ENCODE measurements at places on chromosomes 7 and 10.

DNA sequence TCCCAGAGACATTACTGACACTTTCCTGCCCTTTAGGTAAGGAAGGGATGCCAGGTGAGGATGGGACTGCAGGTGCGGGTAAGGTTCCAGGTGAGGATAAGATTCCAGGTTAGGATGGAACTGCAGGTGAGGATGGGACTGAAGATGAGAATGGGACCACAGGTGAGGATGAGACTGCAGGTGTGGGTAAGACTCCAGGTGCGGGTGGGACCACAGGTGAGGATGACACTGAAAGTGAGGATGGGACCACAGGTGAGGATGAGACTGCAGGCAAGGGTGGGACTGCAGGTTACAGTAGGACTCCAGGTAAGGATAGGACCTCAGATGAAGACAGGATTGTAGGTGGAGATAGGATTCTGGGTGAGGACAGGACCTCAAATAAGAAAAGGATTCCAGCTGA lies 322.3 kb downstream of the WDR37 start:
- H3K36me3 ChIP-seq, result no peaks in the 10 kb centered on the region
- H3K27me3 ChIP-seq, result peaks cover 37% of the 10 kb centered on the region
- no peak overlapping the region for H3K27ac ChIP-seq
- H3K4me1 ChIP-seq, result no peaks in the 10 kb centered on the region
- H3K4me3 ChIP-seq, result no peak overlapping the region
- no peak for DNase-seq

GRCh38 chr7:116999311-116999710 lies 46.0 kb downstream of the ST7 start:
- H3K4me1 ChIP-seq, result no peaks in the 10 kb centered on the region
- no peak overlapping the region for H3K4me3 ChIP-seq
- no peaks in the 10 kb centered on the region for H3K36me3 ChIP-seq
- no peak overlapping the region for H3K27ac ChIP-seq
- no peaks in the 10 kb centered on the region for H3K27me3 ChIP-seq
- DNase-seq, result no peak

DNA sequence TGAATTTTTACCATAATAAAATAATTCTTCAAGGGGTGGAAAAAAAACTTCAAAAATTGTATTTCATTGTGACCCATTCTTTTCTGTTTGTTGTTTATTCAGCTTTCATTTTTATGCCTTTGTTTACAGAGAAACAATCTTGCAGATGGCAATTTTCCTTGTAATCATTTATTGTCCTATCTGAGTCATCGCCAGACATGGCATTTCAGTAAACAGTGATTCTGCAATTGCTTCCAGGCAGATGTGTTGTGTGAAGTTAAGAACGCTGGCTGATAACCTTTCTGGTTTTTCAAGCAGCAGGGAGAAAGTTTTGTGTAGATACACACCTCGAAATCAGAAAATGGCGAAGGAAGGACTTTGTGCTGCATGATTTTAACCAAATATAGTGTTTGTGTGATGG lies 80.7 kb upstream of the RPA3 start:
- H3K4me3 ChIP-seq, result no peak overlapping the region
- no peaks in the 10 kb centered on the region for H3K4me1 ChIP-seq
- DNase-seq, result no peak
- no peak overlapping the region for H3K27ac ChIP-seq

- H3K27ac ChIP-seq, result no peak overlapping the region
- peaks cover 9% of the 10 kb centered on the region for H3K4me1 ChIP-seq
- H3K36me3 ChIP-seq, result no peaks in the 10 kb centered on the region
- no peak overlapping the region for H3K4me3 ChIP-seq
- peaks cover 2% of the 10 kb centered on the region for H3K27me3 ChIP-seq
Measured at GRCh38 chr10:86681047-86681446, 12.7 kb downstream of the LDB3 start.

DNA sequence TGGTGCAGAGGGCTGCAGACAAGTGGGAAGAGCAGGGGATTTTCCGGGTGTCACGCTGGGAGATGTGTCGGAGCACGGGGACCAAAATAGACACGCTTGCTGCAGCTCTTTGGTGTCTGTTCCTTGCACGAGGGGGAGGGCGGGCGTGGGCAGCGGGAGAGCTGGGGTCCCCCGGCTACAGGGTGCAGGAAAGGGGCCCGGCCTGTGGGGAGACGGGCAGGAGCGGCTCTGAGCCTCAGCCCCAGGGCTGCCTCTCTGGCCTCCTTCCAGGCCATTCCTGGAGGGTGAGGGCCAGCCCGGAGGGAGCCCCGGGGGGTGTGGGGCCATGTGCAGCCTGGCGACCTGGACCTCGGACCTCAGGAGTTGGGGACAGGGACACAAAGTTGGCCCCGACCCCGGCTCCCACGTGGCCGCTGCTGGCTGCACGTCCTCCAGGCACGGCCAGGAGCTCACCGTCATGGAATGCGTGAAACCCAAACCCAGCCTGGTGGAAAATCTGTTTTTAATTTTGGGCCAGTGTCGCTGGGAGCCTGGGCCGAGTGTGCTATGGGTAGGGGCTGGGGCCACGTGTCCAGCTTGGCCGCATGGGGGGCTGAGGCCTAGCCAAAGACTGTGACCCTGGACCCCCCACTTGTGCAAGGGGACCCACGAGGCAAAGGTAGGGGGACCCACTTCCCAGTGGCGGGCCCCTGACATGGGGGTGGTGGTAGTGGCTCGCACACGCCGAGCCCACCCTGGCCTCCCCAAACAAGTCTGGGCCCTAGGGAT lies 6.6 kb downstream of the TTYH3 start:
- H3K4me1 ChIP-seq, result peaks cover 4% of the 10 kb centered on the region
- no peak overlapping the region for H3K4me3 ChIP-seq
- no peak overlapping the region for H3K27ac ChIP-seq
- no peaks in the 10 kb centered on the region for H3K27me3 ChIP-seq
- DNase-seq, result no peak

DNA sequence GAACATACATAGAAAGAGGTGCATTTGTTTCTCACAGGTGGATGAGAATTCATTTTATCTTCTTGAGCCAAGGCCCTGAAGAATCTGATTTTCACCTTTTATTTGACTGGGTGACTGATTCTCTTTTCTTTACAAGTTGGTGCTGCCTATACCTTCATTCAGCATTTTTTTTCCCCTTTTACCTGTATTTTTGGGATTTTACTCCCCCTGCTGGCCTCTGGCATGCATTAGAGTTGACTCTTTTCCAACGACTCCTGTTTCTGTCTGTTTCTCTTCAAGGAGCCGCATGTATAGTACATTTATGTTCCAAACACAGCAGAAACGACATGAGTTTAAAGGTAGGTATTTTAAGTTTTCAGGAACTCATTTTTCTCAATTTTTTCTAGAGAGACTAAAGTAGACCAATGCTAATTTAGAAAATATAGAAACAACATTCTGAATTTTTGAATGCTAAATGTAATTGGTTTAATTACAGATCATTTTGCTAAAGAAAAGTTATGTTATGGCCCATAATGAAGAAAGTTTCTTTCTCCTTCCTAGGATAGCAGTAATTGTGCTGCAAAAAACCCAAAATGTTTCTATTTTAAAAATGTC lies 149.8 kb upstream of the HDAC9 start:
- H3K4me3 ChIP-seq, result no peak overlapping the region
- no peak overlapping the region for H3K27ac ChIP-seq
- no peaks in the 10 kb centered on the region for H3K36me3 ChIP-seq
- no peaks in the 10 kb centered on the region for H3K4me1 ChIP-seq

GRCh38 chr7:55550010-55550663 lies 22.2 kb downstream of the VOPP1 start:
- H3K4me3 ChIP-seq, result no peak overlapping the region
- no peak overlapping the region for H3K27ac ChIP-seq
- no peaks in the 10 kb centered on the region for H3K27me3 ChIP-seq
- H3K4me1 ChIP-seq, result peaks cover 10% of the 10 kb centered on the region
- no peaks in the 10 kb centered on the region for H3K36me3 ChIP-seq

DNA sequence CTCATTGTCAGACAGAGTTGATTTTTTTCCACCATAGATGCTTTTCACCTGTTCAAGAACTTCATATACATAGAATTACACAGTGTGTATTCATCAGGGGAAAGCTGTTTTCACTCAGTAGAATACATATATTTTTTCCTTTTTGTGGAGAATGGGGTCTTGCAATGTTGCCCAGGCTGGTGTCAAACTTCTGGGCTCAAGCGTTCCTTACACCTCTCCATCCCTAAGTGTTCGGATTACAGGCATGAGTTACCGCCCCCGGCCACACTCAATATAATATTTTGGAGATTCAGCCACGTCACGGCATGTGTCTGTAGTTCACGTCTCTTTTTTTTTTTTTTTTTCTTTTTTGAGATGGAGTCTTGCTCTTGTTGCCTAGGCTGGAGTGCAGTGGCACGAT lies 7.5 kb upstream of the SMC3 start:
- H3K27me3 ChIP-seq, result no peaks in the 10 kb centered on the region
- H3K4me1 ChIP-seq, result peaks cover 15% of the 10 kb centered on the region
- no peak overlapping the region for H3K4me3 ChIP-seq

GRCh38 chr10:43901302-43901701 lies 252.6 kb upstream of the ZNF32 start:
- no peak overlapping the region for H3K4me3 ChIP-seq
- H3K27me3 ChIP-seq, result peaks cover 35% of the 10 kb centered on the region
- no peaks in the 10 kb centered on the region for H3K36me3 ChIP-seq
- no peak overlapping the region for H3K27ac ChIP-seq

DNA sequence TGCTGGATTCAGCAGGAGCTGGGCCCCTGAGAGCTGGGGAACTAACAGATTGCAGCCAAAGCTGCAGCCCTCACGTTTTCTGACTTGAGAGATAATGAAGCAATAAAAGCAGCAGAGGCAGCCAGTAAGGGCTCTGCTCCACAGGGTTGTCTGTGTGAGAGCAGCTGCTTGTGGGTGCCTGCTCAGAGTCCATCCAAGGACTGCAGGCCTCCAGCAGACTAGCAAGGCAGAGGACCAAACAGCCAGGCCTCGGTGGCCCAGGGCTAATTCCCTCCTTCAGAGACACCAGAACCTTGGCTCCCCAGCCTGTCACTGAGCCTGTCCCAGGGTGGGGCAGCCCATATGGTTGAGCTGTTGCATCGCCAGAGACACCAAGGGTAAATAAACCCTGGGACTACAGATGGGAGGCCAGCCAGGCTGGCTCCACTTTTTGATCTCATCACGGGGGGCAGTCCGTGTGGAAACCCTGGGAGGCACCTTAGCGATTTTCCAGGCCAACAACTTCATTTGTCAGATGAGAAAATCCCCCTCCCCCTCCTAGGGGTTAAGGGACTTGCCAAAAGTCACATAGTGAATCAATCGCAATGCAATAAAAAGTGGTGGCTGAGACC lies 229.2 kb downstream of the WDR11 start:
- no peaks in the 10 kb centered on the region for H3K4me1 ChIP-seq
- H3K27me3 ChIP-seq, result no peaks in the 10 kb centered on the region
- DNase-seq, result no peak
- no peak overlapping the region for H3K27ac ChIP-seq

DNA sequence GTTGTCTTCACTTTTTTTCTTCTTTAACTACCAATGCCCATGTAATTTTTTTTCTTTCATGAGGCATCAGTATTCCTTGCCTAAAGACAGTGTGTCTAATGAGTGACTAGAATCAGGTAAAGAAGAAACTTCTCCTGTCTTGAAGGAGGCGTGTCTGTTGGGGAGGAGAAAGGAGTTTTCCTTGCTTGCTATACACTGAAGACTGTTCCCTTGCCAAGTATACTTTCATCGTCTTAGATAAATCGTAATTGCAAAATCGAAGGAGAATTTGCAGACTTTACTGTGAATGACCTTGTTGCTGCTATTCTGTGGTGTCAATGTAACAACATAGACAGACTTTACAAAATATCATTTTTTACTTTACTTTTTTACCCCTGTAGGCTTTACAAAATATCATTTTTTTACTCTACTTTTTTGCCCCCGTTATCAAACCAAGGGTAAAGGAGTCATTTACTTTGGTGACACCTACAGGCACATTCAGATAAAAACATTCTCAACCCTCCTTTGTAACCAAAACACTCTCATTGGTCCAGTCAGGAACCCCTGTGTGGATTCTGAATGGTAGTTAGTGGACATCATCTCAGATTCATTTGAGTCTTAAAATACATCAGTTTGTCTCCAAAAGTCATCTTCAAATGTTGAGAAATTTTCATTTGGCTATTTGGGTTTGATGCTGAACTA lies 232.4 kb downstream of the AHR start:
- H3K4me3 ChIP-seq, result no peak overlapping the region
- no peak overlapping the region for H3K27ac ChIP-seq
- no peaks in the 10 kb centered on the region for H3K4me1 ChIP-seq
- no peaks in the 10 kb centered on the region for H3K36me3 ChIP-seq

GRCh38 chr7:158945519-158945918 lies 89.2 kb downstream of the DYNC2I1 start:
- no peaks in the 10 kb centered on the region for H3K4me1 ChIP-seq
- no peaks in the 10 kb centered on the region for H3K27me3 ChIP-seq
- peaks cover 72% of the 10 kb centered on the region for H3K36me3 ChIP-seq
- DNase-seq, result peak; percentile 59

DNA sequence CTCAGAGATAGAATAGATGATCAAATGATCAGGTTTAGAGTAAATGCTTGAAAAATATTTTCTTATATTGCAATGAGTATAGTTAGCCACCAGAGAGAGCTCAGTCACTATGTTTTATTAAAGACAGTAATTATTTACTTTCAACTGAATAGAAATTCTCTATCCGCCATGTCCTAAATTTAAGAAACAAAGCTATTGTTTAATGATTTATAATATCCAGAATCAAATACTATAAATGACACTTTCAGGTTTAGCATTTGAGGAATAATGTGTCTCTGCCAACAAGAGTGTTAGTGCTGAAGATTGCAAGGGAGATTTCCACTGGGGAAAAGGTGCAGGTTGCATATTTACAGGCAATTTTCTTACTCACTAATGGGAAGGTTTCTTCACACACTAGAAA lies 184.7 kb downstream of the DGKB start:
- no peak for DNase-seq
- H3K4me1 ChIP-seq, result no peaks in the 10 kb centered on the region
- no peaks in the 10 kb centered on the region for H3K27me3 ChIP-seq

GRCh38 chr10:44647877-44648542 lies 263.1 kb upstream of the CXCL12 start:
- no peaks in the 10 kb centered on the region for H3K27me3 ChIP-seq
- no peaks in the 10 kb centered on the region for H3K4me1 ChIP-seq
- H3K4me3 ChIP-seq, result no peak overlapping the region

DNA sequence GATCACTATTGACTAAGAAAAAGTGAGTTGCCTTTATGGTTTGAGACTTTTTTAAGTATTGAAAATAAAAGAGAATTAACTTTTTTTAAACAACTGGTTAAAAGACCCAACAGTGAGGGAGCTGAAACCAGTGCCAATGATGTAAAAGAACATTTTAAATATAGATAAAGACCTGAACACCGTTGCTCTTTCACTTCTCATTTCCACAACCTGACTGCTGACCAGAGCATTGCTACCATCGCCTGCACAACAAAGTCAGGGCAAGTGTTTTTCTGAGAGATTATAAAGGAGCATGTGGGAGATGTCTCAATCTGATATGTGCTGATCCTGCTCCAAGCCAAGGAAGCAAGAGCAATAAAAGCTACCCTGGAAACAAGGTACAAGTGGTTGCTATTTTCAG lies 34.7 kb downstream of the IMMP2L start:
- H3K36me3 ChIP-seq, result 0 out of 3 replicates have a peak, but pooled peaks cover 3% of the 10 kb centered on the region
- no peak overlapping the region for H3K27ac ChIP-seq
- peaks cover 28% of the 10 kb centered on the region for H3K4me1 ChIP-seq
- no peak overlapping the region for H3K4me3 ChIP-seq
- no peaks in the 10 kb centered on the region for H3K27me3 ChIP-seq

DNA sequence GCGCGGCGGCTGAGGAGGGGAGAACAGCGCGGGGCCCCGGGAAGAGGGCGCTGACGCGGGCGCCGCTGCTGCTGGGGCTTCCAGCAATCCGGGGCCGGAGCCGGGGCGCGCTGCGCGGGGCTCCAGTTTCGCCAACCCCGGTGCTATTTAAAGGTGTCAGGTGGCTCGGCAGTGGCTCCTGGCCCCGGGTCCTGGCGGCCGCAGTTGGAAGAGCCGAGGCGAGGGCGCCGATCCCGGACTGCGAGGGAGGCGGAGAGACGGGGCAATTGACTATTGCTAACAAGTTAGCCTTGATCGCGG lies 347 bp downstream of the LBX1 start:
- H3K4me3 ChIP-seq, result no peak overlapping the region
- DNase-seq, result no peak
- H3K27me3 ChIP-seq, result peaks cover 83% of the 10 kb centered on the region
- no peaks in the 10 kb centered on the region for H3K36me3 ChIP-seq
- no peaks in the 10 kb centered on the region for H3K4me1 ChIP-seq
- no peak overlapping the region for H3K27ac ChIP-seq

Measured in K562 (cell line).